ENCODE measurements at places on chromosomes 11 and 22. TPM values are rescaled to one million over a fixed set of nuclear protein-coding genes. Genes with fewer than 3 reads are reported as not detected.

Gene F2
- polyA plus RNA-seq, result not detected

DNA sequence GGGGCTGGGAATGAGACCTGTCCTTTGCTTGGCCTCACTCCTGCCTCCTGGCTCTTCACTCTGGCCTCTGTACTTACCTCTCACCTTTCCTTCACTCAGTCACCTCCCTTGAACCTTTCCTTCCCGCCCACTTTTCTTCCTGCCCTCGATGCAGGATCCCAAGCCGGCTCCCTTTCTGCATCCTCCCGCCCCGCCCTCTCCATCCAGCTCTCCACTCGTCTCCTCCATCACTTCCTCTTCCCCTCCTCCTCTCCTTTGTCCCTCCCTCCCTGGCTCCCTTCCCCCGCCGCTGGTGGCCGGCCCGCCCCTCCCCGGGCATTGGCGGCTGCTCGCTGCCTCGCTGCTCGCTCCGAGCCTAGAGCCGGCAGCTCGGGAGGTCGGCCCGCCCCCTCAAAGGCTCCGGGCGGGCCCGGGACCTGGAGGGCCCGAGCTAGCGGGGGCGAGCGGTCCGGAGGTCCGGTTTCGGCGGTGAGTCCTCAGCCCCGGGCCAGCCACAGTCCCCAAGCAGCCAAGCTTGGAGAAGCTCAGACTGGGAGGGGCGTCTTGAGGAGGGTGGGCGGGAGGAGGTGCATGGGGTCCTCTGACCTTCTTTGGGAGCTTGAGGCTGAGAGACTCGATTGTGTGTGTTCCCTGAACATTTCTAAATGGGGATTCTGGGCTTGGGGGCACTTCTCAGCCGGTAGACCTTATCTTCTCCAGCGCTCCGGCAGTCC, 13.8 kb downstream of the PHLDB1 start:
- H3K4me3 ChIP-seq, result no peak overlapping the region
- H3K27ac ChIP-seq, result no peak overlapping the region
- H3K36me3 ChIP-seq, result no peaks in the 10 kb centered on the region
- H3K27me3 ChIP-seq, result peaks cover 6% of the 10 kb centered on the region
- no peak for DNase-seq
- peaks cover 13% of the 10 kb centered on the region for H3K4me1 ChIP-seq

GRCh38 chr11:37107415-37107814, 509.4 kb upstream of the RAG2 start:
- no peaks in the 10 kb centered on the region for H3K4me1 ChIP-seq
- no peak overlapping the region for H3K27ac ChIP-seq
- no peak overlapping the region for H3K4me3 ChIP-seq
- H3K27me3 ChIP-seq, result no peaks in the 10 kb centered on the region
- DNase-seq, result no peak

- H3K27ac ChIP-seq, result no peak overlapping the region
- H3K27me3 ChIP-seq, result no peaks in the 10 kb centered on the region
- H3K36me3 ChIP-seq, result peaks cover 23% of the 10 kb centered on the region
These were observed 12.9 kb downstream of the RNF141 start for GRCh38 chr11:10528121-10528520.

- H3K36me3 ChIP-seq, result peaks cover 47% of the 10 kb centered on the region
- peak overlapping the region; percentile 44 for H3K27ac ChIP-seq
- DNase-seq, result peak; percentile 53
- no peaks in the 10 kb centered on the region for H3K27me3 ChIP-seq
- no peak overlapping the region for H3K4me3 ChIP-seq
These were observed 6.2 kb upstream of the UBE4A start for GRCh38 chr11:118353084-118353710.

DNA sequence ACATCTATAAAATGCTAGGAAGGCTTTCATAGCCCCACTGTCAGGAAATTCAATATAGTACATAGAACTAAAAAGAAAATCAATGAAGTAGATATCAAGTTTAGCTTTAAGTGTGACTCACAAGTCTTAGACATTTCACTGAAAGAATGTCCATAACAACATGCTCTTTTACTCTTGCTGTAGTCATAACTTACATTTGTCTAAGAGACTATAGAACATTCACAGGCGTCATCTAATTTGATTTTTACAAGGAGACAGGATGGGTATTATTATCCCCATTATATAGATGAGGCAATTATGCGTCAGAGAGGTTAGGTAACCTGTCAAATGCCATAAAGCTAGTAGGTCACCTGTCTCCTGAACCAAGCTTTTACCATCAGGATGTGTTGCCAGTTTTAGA, 36.9 kb downstream of the BDNF start:
- H3K27me3 ChIP-seq, result no peaks in the 10 kb centered on the region
- no peak overlapping the region for H3K27ac ChIP-seq
- no peaks in the 10 kb centered on the region for H3K4me1 ChIP-seq
- DNase-seq, result no peak
- no peak overlapping the region for H3K4me3 ChIP-seq

DNA sequence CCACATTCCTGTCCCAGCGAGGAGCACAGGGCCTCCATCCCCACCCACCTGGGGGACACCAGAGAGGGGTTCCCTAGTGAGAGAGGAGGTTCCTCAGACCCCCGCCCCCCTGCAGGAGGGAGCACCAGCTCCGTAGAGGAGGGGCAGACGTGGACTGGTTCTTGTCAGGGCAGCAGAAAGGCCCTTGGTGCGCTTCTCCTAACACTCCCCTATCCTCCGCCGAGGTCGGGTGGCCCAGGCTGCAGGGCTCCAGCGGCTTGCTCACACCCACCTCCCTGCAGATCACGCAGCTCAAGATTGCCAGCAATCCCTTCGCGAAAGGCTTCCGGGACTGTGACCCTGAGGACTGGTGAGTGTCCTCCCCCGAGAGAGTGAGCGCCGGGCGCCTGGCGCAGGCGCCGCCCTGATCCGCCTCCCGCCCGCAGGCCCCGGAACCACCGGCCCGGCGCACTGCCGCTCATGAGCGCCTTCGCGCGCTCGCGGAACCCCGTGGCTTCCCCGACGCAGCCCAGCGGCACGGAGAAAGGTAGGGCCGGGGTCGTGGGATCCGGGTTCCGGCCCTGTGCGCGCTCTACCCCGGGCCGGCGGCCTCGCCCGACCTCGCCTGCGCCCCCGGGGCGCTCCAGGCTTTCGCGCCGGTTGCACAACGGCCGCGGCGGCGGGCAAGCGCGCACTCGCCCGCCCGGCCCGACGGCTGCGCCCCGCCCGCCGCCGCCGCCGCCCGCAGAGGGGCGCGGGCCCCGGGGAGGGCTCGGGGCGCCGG, 5.1 kb downstream of the TBX1 start:
- DNase-seq, result no peak
- peaks cover 26% of the 10 kb centered on the region for H3K27me3 ChIP-seq
- no peak overlapping the region for H3K4me3 ChIP-seq

Gene KLHDC7B
- 4.3 TPM for polyA plus RNA-seq

Gene AGBL2
- 1.7 TPM for polyA plus RNA-seq

GRCh38 chr22:20015971-20016733, 471 bp downstream of the ARVCF start:
- H3K27me3 ChIP-seq, result no peaks in the 10 kb centered on the region
- DNase-seq, result peak; percentile 23
- H3K4me3 ChIP-seq, result peak overlapping the region; percentile 36
- H3K4me1 ChIP-seq, result peaks cover 31% of the 10 kb centered on the region
- H3K27ac ChIP-seq, result no peak overlapping the region
- H3K36me3 ChIP-seq, result no peaks in the 10 kb centered on the region

DNA sequence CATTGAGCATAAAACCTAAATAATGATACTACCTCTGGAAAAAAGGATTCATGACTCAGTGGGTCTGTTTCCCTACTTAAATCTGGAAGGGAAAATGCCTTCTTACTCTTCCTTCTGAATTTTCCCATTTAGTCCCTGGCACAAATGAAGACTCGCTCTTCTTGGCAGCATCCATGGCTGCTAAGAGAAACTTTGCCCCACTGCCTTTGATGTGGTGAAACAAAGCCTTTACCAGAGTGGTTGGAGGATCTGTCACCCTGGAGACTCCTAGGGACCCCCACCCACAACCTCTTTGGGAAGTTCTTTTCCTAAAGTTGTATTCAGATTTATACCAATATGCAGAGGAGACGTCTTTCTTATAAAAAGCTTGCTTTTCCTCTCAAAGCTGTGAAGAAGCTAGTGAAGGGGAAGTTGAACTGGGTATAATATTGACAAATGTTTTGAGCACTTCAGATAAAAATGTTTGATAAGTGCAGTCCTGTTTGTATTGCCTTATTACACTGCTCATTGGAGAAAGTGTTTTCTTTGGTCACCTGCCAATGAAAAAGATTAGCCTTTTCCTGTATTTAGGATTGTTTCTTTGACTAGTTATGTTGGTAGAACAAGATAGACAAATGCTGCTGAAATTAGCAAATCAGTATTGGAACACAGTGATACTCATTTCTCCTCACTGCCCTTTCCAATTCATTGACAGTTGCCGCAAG, 77.3 kb downstream of the ARFGAP2 start:
- H3K4me1 ChIP-seq, result no peaks in the 10 kb centered on the region
- H3K36me3 ChIP-seq, result no peaks in the 10 kb centered on the region
- no peak for DNase-seq
- H3K27ac ChIP-seq, result no peak overlapping the region
- H3K27me3 ChIP-seq, result no peaks in the 10 kb centered on the region
- H3K4me3 ChIP-seq, result no peak overlapping the region

Gene PATL1
- polyA plus RNA-seq, result 8.7 TPM

DNA sequence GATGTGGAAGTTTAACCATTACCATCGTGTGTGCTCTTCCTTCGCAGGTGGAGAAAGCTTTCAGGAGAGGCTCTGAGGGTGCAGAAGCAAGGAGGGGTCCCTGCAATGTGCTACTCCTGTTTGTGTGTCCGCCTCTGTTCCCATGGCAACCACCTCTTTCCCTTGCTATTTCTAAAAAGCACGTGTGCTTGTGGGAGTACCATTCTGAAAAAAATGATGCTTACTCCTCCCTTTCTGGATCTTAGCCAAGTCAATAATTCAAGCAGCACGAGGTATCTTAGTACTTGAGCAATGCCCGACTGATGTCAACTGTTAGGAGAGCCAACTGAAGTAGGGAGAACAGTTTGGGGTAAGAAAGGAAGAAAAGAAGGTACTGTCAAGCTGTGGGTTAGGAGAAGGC, 628.7 kb downstream of the NTM start:
- H3K4me3 ChIP-seq, result no peak overlapping the region
- H3K27ac ChIP-seq, result no peak overlapping the region
- no peaks in the 10 kb centered on the region for H3K4me1 ChIP-seq

DNA sequence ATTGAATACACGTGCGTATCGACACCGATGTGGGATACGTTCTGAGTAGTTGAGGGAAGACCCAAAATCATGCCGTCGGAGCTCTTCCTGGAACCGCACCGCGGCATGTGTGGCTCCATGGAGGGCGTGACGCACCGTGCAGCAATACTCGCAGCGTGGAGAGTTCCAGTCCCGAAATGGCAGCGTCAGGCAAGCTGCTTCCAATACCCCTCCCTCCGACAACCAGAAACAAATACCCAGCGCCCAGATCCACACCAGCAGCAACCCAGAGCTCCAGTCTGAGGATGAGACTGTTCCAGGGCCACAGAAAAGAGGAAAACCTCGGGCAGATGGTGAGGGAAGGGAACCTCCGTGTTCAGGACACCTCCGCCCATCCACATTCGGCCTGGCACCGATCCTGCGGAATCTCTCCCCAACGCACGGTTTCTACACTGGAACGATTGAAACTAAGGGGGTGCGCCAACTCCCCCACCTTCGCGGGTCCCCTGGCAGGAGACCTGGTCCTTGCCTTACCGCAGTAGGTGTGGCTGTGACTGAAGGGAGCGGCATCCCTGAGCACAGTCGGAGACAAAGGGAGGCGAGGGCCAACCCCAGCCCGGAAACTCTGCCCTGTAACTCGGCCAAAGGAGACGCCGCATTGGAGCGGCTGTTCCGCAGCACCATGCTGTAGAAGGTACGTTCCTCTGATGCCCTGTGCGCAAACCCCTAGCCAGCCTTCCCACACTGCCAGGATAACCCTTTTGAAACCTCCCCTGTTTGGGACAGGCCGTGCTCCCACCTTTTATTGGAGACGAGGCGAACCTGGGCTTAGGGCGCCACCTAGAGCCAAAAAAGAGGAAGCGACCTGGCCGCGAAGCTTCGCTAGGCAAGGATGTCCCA, 28.2 kb downstream of the DBX1 start:
- peak overlapping the region; percentile 63 for H3K4me3 ChIP-seq
- no peaks in the 10 kb centered on the region for H3K36me3 ChIP-seq
- H3K27ac ChIP-seq, result no peak overlapping the region
- H3K4me1 ChIP-seq, result peaks cover 13% of the 10 kb centered on the region

GRCh38 chr11:120959189-120959588, 64.7 kb upstream of the TBCEL start:
- H3K4me1 ChIP-seq, result peaks cover 14% of the 10 kb centered on the region
- H3K4me3 ChIP-seq, result no peak overlapping the region
- no peaks in the 10 kb centered on the region for H3K36me3 ChIP-seq
- H3K27ac ChIP-seq, result no peak overlapping the region
- no peak for DNase-seq

GRCh38 chr22:21044931-21045584, 688 bp upstream of the LRRC74B start:
- no peaks in the 10 kb centered on the region for H3K36me3 ChIP-seq
- DNase-seq, result no peak
- H3K4me3 ChIP-seq, result no peak overlapping the region
- no peaks in the 10 kb centered on the region for H3K27me3 ChIP-seq
